Activated CD4-positive, CD25-positive, alpha-beta regulatory T cell (primary cell): ENCODE measurements at places on chromosomes 1 and 21.

GRCh38 chr1:217747156-217747769, 116.1 kb downstream of the SPATA17 start:
- no peak for DNase-seq

DNA sequence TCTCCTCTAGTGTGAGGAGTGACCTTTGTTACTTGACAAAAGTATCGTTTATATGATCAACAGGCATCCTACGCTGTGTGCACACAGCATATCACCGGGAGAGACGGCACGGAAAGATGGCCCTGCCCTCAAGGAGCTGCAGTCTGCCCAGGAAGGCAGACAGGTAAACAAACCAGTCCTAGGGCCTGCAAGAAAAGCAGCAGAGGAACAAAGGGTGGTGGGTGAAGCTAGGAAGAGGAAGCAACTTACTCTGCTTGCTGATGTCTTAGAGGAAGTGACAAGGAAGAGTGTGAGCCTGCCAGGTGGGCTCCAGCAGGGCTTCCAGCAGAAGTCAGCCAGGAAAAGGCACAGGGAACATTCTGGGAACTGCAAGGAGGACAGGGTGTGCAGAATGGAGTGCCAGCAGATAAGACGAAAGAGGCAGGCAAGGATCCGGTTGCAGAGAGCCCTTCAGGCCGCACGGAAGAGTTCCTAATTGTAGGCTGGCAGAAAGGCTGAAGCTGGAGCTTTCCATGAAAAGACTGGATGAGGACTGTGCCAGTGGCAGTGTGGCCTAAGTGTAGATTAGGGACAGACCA, 106.7 kb downstream of the SLC45A1 start:
- no peak for DNase-seq

GRCh38 chr1:226185141-226186036, 1.2 kb downstream of the ACBD3 start:
- no peak for DNase-seq

GRCh38 chr1:47867438-47868347, 129.5 kb downstream of the TRABD2B start:
- no peak for DNase-seq

DNA sequence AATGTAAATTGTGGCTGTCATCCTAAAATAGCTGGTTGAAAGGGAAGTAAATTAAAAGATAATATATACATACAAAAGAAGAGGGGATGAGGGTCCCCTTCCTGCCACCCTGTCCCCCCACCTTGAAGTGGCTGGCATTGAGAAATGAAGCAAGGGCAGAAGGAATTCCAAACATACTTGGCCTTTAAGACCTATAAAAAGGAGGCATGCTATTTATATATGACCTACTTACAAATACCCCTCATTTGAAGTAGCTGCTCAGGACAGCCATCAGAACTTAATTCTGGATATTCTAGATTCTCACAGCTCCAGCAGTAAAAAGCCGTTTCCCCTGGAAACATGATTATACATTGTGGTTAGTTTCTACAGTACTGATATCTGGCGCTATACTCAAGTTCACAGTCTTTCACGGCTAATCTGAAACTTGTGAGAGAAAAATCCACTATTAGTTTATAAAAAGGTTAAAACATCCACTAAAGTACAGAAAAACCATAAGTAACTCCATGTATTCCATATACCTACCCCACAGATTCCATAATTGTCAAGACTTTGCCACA, 9.6 kb upstream of the MAP10 start:
- DNase-seq = no peak

- DNase-seq = no peak
Observed at GRCh38 chr1:26378088-26378878, 5.7 kb upstream of the ZNF683 start.

- DNase-seq = no peak
Observed at GRCh38 chr1:39116116-39116607, 88.3 kb upstream of the MACF1 start.

GRCh38 chr1:200139661-200140250, 112.2 kb downstream of the NR5A2 start:
- DNase-seq = no peak

DNA sequence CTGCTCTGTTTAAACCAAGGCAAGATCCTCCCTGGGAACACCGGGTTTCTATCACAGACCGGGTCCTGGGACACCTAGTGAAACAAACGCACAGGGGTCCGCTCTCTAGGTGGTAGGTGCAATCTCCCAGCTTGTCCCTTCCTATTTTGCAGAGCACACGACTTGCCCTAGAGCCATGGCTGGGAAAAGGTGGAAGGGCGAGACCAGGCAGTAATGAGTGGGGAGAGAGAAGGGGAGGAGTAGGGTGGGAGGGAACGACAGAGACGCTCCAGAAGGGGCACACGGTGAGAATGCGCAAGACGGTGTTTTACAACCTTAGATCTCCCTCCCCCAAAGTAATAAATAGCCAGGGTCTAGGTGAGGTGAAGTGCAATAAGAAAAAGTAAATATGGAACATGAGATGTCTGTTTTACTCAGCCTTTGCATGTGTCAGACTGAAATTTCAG, 9.3 kb upstream of the ARHGAP29 start:
- DNase-seq = no peak

- no peak for DNase-seq
Observed at GRCh38 chr1:55067022-55067778, 27.9 kb downstream of the PCSK9 start.

DNA sequence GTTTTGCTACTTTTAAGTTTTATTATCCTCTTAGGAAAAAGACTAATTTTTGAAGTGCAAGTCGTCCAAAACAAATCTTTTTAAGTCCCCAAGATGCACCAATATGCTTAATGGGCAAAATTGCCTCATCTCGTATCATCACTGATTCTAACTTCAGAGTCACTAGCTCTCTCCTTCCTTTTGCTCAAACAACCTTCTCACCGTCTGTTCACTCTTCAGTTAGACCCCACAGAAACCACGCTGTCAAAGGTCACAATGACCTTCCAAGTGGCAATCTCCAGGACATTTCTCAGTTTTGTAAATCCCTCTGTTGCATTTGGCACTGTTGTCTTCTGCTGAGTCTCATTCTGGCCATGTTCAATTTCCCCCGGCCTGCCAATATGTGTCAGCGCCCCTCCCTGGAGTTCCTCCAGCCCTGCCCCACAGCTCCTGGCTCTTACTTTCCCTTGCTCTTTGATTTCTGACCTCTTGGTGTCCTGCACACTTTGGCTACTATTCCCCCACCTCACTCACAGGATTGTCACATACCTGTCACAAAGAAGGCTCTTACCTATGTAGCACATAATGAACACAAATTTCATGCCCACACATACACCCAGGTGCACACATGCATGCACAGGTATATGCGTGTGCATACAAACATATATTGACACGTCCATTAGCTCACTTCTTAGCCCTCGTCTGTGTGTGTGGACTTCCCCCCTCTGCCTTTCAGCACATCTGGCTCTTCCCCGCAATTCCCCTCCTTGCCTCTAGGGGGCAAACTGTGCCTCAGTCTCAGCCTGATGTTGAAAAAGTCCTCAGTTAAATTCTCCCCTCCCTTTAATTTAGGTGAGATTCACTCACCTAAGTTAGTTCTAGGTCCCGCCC, 354.0 kb upstream of the DUSP10 start:
- DNase-seq = peak; percentile 23

DNA sequence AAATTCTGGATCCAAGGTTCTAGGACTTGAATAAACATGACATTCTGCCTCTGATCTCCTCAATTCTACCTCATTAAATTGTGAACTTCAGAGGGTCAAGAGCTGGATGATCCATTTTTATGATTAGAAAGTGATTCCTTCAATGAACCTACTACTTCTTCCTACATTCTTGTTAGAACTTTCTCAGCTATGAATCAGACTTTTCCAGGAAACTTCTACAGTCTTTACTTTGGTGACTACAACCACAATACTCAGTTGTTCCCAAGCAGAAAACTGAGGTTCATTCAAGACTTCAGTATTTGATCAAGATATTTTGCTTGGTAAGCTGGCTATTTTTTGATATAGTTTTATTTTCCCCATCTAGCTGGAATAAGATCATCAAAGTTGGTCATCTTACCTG, 51.4 kb downstream of the CDC7 start:
- DNase-seq = no peak

GRCh38 chr1:10820422-10820821, 24.0 kb upstream of the CASZ1 start:
- DNase-seq = no peak

DNA sequence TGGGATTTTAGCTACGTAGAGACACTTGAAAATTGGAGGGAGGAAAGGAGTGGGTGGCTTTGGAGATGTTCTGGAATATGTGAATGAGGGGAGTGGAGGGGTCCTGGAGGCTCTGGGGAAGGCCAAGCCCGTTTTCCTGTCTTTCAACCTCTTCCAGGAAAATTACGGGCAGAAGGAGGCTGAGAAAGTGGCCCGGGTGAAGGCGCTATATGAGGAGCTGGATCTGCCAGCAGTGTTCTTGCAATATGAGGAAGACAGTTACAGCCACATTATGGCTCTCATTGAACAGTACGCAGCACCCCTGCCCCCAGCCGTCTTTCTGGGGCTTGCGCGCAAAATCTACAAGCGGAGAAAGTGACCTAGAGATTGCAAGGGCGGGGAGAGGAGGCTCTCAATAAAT, 442 bp upstream of the RUSC1 start:
- DNase-seq = no peak

DNA sequence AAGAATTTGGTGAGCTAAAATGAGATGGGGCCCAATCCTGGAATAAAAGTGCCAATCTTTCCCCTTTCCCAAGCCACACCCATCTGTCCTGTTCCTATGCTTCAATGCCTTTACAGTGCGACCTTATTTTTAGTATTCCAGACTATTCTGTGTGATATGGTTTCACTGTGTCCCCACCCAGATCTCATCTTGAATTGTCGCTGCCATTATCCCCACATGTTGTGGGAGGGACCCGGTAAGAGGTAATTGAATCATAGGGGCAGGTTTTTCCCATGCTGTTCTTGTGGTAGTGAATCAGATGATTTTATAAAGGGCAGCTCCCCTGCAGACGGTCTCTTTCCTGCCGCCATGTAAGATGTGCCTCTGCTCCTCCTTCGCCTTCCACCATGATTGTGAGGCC, 129.3 kb upstream of the KIF26B start:
- no peak for DNase-seq

- DNase-seq = no peak
Observed at GRCh38 chr1:41175546-41175945, 66.6 kb downstream of the SCMH1 start.

GRCh38 chr1:204962742-204963632, 80.0 kb upstream of the CNTN2 start:
- no peak for DNase-seq

- no peak for DNase-seq
Observed at GRCh38 chr1:67716800-67717199, 31.8 kb downstream of the GADD45A start.

- DNase-seq = no peak
Observed at GRCh38 chr21:44986471-44987291, 46.9 kb downstream of the SLX9 start.

- no peak for DNase-seq
Observed at GRCh38 chr1:61083013-61083806, 849 bp downstream of the NFIA start.

GRCh38 chr1:67843331-67843730, 10.1 kb upstream of the GNG12 start:
- DNase-seq = no peak

DNA sequence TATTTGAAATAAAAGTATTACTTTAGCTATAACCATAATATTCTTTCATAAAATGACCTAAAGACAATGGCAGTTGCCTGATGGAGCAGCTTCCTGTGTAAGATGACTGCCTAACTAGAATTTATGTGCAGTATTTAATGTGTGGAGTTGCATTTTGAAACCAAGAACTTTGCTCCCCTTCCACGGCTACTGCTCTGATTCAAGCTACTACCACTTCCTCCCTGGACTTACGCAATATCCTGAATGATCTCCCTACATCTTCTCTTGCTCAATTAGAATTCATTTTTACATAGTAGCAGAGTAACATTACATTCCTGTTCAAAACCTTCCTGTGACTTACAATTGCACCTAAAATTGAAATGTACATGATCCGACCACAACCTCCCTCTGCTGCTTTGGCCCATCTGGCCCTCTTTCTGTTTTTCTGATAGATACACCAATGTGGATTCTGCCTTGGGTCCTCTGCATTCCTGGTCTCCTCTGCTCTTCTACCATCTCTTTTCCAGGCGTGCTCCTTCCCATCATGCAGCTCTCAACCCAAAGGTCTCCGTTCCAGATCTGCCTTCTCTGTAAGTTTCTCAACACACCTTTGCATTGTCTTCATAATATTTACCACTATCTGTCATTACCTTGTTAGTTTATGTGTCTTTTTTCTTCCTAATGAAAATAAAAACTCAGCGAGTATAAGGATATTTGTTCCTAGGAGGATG, 47.4 kb upstream of the USP25 start:
- no peak for DNase-seq

DNA sequence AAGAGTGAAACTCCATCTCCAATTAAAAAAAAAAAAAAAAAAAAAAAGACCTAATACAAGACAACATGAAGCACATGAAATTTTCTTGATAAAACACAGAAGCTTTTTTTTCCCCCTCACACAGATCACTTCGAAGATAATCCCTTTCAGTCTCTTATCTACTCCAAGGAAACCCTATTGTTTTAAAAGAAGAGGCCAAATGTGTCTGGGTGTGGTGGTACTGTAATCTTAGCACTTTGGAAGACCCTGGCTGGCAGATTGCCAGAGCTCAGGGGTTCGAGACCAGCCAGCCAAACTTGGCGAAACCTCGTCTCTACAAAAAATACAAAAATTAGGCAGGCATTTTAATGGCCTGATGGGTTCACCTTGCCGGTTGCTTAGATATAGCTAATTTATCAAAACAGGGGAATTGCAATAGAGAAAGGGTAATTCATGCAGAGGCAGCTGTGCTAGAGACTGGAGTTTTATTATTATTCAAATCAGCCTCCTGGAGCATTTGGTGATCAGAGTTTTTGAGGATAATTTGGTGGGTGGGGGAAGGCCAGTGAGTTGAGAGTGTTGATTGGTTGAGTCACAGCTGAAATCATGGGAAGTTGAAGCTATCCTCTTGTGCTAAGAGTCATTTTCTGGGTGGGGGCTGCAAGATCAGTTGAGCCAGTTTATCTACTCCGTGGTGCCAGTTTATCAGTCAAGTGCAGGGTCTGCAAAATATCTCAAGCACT, 62.5 kb downstream of the SLC16A1 start:
- no peak for DNase-seq

DNA sequence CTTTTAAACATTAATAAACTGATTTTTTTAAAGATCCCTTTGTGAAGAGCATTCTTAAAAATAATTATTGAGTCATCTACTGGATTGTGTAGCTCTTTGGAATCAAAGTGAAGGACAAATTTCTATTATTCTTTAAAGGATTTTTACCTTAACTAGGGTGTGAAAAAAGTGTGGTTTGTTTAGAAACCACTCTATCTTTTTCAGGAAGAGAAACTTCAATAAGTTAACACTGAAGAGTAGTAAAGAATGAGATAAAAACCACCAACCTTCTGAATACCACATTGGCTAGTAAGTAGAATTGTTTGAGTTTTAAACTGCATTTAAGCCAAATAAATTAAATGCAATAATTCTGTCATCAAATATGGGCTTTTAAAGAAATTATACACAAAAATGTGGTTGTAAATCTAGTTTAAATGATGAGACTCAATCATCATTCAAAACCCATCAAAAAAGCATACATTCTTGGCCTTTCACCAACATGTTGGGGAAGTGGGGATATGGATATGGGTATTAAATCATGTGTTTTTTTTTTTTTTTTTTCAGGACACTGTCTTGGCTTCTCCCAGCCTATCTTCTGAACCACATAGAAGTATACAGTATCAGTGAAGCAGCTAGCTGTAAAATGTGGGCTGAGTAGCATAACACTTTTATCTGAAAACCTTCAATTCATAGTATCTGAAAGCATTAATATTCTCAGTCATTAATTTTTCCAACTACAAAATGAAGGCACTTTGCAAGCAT, 4.8 kb downstream of the S1PR1 start:
- no peak for DNase-seq

GRCh38 chr1:41681331-41682098, 197.0 kb upstream of the EDN2 start:
- DNase-seq = no peak
